ENCODE measurements at places on chromosomes 4 and X.

DNA sequence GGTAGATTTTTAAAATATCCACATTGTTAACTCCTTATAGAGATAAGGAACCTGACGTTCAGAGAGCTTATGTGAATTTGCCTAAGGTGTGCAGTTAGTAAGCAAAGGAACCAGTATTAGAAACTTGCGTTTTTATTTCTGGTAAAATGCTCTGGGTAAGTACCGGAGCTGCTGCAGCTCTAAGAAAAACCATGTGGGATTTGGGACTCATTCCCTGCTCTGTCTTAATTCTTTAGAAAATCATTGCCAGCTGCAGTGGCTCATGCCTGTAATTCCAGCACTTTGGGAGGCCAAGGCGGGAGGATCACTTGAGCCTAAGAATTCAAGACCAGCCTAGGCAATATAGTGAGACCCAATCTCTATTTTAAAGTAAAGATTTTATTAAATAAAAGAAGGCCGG lies 5.8 kb downstream of the CCKAR start:
- peak; percentile 31 for DNase-seq

GRCh38 chr4:149531861-149532260 lies 283.8 kb downstream of the IQCM start:
- DNase-seq, result peak; percentile 9

DNA sequence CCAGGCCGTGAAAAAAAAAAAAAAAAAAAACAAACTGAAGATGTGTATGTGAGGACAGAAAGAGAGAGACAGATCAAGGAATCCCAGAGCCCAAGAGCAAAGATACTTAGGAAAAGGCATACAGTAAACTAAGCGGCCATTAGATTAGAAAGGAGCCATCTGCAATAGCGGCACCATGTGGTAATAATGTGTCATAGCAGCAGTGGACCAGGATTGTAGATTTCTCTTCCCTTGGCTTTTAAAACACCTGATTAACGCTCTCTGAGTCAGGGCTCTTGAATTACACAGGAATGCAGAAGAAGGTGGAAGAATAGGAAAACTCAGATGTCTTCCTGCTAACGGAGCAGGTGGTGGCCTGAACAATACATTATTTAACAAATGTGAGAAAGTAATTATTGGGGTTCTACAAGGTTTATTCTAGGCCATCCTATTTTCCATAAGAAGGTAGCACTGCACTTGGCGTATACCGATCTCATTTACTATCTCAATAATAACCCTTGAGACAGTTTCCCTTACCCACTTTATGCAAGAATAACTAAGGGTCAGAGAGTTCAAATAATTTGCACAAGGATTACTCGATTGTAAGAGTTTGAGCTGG lies 182.7 kb downstream of the KCNIP4 start:
- DNase-seq, result peak; percentile 63

DNA sequence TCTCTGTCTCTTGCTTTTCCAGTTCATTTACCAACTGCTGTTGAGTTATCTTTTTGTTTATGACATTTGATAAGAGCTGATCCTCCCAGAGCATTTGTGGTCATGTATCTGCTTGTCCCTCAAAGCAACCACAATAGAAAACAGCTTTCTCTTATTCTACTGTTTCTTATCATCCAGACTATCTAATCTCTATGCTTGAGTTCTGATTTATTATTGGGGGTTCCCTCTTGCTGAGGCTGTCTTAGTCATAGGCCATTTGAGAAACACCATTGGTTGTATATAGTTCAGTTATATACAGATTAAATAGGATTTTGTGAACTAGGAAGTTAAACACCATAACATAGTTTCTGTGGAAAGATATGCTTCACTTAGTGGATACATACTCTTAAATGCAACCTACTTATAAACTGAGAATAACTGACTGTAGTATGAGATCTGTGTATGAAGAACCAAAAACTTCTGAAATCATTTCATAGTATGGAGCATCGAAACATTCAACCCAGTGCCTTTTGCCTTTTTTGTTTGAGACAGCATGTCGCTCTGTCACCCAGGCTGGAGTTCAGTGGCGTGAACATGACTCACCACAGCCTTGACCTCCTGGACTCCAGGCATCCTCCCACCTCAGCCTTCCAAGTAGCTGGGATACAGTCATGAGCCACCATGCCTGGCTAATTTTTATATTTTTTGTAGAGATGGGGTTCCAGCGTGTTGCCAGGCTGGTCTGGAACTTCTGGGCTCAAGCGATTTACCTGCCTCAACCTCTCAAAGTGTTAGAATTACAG lies 75.8 kb downstream of the STIM2 start:
- peak; percentile 10 for DNase-seq

DNA sequence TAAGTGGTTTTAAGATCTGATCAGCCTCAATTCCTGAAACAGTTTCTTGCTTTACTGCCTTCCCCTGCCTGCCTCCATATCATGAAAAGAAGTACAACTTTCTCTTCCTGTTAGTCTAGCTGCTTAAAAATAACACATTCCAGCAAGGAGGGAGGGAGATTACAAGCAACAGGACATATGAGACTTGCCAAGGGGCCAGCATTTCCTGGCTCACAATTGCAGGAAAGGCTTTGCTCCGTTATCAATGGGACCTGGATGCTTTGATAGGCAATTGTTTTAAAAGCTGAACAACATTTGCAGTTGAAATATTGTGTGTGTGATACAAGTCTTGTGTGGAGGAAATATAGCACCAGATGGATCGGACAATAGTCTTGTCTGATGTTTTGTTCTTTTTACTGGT lies 425.0 kb downstream of the FAT4 start:
- peak; percentile 24 for DNase-seq

GRCh38 chrX:24528605-24529004 lies 63.5 kb downstream of the PDK3 start:
- no peak for DNase-seq

DNA sequence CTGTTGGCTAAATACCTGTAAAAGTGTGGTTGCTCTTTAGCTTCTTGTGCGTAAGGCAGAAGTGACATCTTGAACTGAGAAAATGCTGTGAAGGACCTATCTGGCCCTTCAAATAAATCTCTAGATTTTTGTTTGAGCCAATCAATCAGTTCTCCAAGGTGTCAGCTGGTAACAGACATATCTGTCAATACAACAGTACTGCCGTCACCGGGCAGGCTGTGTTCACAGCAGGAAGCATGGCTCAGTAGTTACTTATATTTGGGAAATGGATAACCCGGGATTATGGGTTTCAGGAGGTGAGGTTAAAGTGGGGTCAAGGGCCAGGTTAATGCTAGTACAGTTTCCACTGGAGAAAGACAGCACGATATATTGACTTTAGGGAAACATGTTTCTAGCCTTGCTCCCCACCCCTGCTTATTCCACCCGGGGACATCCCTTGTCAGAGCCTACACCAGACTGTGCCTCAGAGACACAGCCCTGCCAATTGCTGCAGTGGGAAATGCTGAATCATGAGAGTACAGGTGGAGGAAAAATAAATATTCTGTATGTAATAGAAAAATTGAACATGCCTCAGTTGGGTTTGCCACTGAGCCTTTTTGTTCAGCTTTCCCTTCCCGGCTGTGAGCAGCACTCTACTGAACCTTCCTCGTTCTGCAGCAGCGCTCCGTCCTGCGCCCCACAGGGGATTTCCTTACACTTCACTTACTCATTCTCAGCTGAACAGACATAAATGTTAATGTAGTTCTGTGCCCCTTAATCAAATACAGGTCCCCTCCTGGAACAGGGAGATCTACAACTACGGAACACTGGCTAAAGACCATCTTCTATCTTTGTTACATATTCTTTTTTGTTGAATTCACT lies 121.1 kb downstream of the MGST2 start:
- DNase-seq, result no peak

DNA sequence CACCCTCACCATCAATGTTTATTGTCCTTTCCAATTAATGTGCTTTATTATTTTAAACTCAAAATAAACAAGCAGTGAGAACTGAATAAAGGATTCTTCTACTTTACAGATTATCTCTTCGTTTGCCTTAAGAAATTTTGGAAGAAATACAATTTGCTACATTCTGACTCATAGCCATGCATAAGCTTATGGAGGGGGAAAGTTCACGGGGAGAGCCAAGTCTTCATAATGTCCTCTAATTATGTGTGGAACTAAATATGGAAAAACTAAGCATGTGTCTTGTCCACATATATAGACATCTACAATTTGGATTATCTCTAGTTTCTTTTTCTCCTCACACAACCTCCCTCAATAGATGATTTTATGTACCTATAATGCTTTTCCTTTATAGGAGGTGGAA lies 17.5 kb downstream of the CXCL13 start:
- no peak for DNase-seq

Data from EH (cell line).